Choroid plexus epithelial cell (primary cell): ENCODE measurements at places on chromosomes 12 and 14.
A peak's percentile ranks its signal among the peaks of the same experiment; 100 is the strongest.

DNA sequence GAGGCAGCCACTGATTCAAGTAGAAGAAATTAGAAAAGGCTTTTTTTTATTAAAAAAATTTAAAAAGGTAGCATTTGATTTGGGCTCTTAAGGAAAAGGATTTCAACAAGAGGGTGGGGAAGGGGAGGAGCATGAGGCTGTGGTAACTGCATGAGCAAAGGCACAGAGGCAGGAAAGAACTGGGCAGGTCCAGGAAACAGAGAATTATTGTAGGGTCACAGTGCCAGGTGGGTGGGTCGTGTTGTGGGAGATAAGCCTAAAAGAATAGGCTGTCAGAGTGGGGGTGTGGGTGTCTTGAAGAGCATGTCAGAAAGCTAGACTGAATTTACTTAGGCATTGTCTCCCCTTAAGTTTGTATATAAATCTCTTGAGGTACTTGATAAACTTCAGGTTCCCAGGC, 7.8 kb downstream of the LIMA1 start:
- DNase-seq: no peak

GRCh38 chr12:54229624-54230212, 40.9 kb upstream of the SMUG1 start:
- DNase-seq: peak; percentile 85

- peak; percentile 74 for DNase-seq
Measured at GRCh38 chr12:56836800-56837663, 73.9 kb downstream of the HSD17B6 start.

GRCh38 chr12:96193725-96194575, at the start of gene ELK3:
Gene ELK3 (plus strand): TSS chr12:96194375.
- peak; percentile 79 for DNase-seq

DNA sequence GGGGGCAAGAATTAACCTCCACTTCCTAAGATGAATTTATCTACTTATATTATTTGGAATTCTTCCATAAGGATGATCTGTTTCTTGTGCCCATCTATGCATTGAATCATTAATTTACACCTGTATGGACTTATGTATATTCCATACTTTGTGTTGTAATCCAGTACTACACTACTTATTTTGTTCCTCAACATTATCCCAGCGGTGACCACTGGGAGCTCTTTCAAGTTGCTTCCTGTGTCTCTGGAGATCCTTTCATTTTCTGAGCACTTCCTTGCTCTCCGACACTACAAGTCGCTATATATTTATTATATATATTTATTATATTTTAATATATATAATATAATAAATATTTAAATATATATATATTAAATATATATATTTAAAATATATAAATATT, 54.9 kb upstream of the SCN8A start:
- peak; percentile 33 for DNase-seq
